ENCODE measurements at places on chromosomes 6 and 20.

- ATAC-seq = no peak
Measured at GRCh38 chr6:38404355-38404754, 235.4 kb downstream of the BTBD9 start.

DNA sequence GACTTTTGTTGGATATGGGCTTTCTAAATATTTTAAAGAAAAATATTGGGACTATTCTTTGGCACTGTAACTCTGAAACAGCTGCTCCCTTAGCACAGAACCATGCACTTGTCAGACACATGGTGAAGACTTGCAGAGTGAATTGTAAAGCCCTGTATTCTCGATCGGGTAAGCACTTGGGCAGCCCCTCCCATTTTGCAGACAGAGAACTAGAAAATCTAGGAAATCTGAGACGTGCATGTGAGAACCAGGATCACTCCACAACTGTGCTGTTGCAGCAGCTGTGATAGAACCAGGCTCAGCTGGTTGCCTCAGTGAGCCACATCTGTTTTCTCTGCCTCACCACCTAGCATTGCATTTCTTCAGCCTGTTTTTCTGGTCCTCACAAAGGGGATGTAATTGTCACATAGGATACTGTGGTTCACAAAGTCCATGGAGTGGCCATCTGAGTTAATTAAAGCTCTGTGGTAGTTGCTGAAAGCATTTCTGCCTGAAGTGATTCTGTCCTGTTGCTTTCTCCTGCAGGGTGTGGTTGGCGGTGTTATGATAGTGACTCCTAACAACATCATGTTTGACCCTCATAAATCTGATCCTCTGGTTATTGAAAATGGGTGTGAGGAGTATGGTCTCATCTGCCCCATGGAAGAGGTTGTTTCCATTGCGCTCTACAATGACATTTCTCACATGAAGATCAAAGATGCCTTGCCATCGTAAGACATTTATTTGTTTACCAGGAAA lies 71.8 kb upstream of the HINT3 start:
- no peak for ATAC-seq

GRCh38 chr20:45101333-45101850 lies 465 bp upstream of the KCNS1 start:
- no peak for ATAC-seq

DNA sequence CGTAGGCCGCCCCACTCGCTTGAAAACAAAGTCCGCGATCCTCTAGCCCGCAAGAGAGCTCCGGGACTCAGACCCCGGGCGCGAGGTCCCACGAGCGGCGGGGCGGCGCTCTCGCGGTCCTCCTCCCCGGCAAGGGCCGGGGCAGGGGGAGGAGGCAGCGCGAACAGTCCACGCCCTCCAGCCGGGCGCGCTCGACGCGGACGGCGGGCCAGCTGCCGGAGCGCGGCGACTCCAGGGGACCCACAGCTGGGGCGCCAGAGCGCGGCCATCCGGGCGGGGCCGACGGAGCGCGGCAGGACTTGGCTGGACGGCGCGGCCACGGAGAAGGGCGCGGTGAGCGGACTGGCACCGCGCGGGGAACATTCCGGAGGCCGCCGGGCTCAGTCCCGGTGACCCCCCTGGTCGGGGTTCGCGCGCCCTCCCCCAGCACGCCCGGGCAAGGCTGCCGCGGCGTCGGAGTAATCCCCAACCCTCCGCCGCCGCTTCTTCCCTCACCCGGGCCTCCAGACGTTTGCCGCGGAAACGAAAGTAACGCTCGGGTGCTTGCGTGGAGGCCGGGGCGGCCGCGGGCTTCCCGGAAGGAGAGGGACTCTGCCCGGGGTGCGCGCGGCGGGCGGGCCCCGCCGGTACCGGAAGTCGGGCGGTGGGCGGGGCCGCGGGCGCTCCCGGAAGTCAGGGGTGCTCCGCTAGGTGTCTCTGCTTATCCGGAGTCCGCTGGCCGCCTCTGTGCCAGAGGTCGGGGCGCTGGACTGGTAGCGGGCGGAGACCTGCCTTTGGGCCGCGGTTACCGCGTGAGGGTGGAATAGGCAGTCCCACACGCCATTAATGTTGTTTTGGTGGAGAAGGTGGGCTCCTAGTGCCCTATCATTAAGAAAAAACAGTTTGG lies at the start of gene RIPK1:
Gene RIPK1, plus strand, starts transcription at position 166 of the 886 bp plus-strand sequence. CDS start 8,330 bp downstream, outside the sequence.
- ATAC-seq = peak; percentile 80

- no peak for ATAC-seq
Measured at GRCh38 chr6:105189026-105189820, 9.4 kb upstream of the POPDC3 start.

GRCh38 chr6:56851541-56852259 lies 103.2 kb upstream of the BEND6 start:
- peak; percentile 66 for ATAC-seq

DNA sequence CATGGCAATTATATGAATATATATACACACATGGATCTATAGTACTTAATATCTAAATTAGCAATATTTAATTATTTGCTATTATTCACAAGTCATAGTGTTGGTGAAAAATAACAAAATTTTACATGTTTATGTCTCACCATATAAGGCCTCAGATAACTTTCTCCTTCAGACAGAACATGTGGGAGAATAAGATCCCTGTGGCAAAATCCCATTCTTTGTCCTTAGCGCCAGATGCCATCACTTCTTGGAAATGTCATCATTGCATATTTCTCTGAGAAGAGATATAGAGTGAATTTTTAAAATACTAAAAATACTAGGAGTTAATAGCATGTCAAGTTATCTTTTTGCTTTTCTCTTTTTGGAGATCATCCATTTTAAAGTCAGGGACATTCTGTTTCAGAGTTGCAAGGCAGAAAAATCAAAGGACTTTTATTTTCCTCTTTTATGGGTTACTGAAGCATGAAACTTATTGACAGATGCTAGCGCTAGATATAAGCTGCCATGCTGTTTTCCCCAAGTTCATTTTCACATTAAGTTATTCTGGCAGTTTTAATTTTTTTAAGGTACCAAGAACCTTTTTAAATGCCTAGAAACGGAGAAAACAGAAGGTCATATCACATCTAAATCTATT lies 30.4 kb upstream of the STXBP5 start:
- ATAC-seq = no peak

GRCh38 chr6:32086661-32087573 lies 22.2 kb downstream of the TNXB start:
- peak; percentile 34 for ATAC-seq

DNA sequence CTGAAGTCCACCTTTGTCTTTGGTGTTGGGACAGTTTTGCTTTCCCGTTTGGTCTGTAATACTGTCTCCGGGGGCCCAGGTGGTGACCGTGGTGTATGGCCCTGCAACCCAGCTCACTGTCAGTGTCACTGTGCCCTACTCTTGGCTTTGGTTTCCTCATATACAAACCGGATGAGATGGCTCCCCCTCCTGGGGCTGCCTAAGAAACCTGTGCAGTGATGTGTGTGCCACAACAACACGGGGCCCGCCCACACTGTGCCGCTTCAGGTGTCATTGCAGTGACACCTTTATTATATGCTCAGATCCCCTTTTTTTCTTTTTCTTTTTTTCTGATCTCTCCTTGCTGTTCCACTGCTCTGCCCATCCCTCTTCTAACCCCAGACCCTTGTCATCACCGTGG lies 73.9 kb downstream of the RAMACL start:
- peak; percentile 54 for ATAC-seq

All from activated CD4-positive, CD25-positive, alpha-beta regulatory T cell treated with anti-CD3 and anti-CD28 coated beads, Interleukin-2, amount 50 U/mL, for 24 hours (primary cell).